ENCODE measurements at places on chromosomes 4 and X.

DNA sequence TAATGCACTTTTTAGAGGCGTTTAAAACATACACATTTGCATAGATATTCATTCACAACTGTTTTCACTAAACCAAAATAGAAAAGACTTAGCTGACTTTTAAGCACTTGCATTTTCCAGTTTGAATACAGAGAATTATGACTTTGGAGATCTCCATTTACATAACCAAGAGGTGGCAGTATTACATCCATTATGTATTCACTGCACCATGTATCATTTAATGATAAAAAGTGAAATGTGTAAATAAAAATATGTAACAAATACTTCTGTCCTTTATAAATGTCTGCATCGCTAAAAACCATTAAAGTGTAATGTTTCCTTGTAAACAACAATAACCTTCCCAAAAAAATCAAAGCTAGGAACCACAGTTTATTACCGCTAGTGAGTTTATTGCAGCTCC lies 413.2 kb downstream of the FGF13 start:
- no peak for DNase-seq

GRCh38 chr4:15914291-15914690 lies 24.2 kb downstream of the FGFBP1 start:
- no peak for DNase-seq

DNA sequence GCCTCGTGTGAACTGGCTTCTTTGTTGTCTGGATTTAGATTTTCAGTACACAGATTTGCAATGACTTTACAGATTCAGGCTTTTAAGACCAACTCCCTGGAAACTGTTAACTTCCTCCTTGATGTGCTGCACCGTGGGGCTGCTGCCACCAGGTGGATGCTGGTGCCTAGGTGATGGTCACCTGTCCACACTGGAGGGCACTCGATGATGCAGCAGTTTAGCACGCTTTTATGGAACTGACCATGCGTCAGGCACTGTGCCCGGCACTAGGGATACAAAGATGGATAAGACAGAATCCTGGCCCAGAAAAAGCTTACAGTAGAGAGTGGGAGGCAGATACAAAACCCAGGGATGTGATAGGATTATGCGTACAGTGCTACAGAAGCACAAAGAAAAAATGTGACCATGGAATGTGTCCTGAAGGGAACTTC lies 180.7 kb downstream of the CEP135 start:
- DNase-seq = no peak

GRCh38 chr4:80422727-80423404 lies 87.3 kb downstream of the CFAP299 start:
- no peak for DNase-seq

GRCh38 chrX:134364711-134365110 lies 95.3 kb upstream of the HPRT1 start:
- no peak for DNase-seq

DNA sequence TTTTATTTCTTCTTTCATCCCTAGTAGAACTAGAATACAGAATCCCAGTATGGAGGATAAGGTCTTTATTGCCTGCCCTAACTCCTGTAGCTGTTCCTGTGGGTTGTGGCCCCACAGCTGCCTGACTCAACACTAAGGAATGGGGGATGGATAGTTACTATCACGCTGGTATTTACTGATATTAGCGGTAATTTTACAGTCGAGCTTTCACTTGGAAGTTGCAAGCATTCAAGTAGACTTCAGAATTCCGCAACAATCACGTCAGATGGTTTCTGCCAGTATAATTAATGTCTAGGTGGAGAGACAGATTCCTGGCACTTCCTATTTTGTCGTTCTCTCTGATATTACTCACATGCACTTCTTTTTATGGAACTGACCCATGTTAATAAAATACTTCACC lies 489.8 kb downstream of the PABPC4L start:
- no peak for DNase-seq

GRCh38 chrX:110188701-110189558 lies 129.0 kb downstream of the AMMECR1 start:
- DNase-seq = no peak

DNA sequence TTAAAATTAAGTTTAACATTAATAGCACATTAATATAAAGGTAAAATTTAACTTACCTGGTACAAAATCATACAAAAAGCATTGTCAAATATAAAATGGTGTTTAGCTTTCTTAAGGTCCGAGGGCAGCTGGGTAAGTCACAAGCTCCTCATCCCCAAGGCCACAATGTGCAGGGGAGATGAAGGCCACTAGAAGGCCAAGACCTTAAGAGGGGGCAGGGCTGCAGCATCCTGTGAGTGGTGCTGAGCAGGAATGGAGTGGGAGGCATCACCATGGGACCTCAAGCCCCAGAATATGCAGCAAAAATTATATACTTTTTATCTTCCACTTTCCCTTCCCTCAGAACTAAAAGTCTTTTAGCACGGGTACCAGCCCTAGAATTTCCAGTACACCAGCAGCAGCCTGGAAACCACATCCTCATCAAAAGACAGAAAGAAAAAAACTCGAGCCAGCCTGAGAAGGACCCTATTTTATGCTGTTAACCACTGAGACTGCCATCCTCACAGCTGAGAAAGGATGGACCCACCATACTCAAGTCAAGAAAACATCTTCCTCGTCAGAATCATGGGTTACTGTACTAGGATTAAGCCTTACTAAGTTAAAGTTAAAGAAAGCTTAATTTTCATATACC lies 13.0 kb upstream of the RHOXF2 start:
- no peak for DNase-seq

GRCh38 chrX:11336201-11336600 lies 43.0 kb downstream of the AMELX start:
- no peak for DNase-seq

DNA sequence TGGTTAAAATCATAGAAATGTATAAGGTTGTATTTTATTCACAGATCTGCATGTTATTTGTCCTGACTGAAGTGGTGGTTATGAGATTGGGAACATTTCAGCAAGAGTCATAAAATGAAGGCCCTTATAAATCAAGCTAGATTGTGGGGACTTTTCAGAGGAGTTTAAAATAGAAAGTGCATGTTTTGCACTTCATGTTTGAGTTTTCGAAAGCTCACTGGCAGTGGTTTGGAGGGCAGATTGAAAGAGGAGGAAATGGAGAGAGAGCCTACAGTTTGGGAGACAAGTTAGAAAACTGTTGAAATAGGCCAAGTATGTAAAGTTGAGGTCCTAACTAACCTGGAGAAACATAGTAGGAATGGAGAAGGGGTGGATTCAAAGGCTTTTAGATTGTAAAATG lies 124.9 kb downstream of the KDM6A start:
- no peak for DNase-seq

DNA sequence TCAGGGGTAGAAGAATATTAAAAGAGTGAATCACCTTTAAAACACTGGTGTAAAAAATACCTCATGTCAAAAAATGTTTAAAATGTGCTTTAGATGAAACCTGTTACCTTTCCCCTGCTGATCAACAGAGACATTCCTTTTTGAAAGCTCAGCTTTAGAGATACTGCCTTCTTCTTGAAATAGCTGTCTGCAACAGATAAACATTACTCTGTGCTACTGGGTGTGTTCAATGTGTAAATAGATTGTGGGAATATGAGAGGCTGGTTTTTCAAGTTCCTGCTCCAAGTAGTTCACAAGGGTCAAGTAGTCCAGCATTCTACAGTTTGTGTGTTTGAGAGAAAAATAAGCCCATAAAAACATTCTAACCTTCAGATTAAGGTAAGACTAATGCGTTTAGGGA lies at the start of gene SYTL5:
Gene SYTL5 (plus strand): TSS at position 263 of the 400 bp plus-strand sequence. CDS start 27,337 bp downstream, outside the sequence.
- DNase-seq = no peak

DNA sequence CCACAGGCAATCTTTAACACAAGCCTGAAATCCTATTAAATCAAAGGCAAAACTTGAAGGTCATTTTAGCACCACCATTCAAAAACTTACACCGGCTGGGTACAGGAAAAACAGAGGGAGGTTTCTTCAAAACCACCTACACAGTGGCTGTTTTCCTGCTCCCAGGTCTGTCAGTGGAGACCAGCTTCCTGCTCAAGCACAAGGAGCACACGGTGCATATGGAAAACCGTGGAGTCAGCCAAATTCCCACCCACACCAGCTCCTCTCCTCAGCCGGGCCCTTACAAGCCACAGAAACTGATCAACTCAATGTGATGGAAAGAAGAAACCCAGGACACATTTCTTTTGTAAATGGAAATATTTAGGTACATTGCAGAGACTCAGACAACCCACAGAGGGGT lies 14.3 kb upstream of the FAM241A start:
- DNase-seq = no peak

- DNase-seq = no peak
Observed at GRCh38 chr4:106914223-106914622, 121.9 kb downstream of the DKK2 start.

DNA sequence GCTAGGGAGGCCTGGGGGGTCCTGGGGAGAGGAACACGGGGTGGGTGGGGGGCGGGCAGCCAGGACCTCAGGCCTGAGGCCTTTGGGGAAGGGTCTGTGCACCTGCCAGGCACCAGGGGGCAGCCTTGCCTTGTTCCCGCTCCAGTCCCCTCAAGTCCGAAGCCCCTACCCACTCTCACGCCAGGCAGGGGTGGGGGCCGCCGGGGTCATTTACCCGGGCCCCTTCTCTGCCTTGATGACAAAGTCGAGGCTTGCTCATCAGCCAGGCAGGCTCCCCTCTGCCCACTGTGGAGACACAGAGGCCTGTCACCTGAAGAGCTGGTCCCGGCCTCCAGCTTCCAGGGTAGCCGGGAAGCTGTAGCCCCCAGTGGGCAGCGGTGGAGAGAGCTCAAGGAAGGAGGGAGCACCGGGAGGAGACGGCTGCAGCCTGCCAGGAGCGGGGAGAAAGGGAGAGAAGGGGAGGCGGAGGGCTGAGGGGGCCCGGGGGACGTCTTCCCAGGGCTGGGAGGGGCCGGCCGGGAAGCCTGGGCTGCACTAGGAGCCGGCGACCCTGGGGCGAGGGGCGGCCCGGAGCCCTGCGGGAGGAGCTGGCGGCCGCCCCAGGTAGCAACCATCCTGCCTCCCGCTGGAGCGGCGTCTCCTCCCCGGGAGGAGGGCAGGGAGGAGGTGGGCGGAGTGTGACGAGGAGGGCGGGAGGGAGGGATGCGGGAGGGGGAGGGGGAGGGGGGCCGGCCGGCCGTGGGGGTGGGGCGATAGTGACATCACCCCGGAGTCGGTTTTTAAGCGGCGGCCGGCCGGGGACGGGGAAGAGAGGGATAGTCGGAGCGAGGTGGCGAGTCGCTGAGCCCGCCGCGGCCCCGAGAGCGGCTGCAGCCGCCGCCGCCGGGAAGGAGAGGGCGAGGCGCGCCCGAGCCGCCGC lies at the start of gene SLC6A8:
Gene SLC6A8 (plus strand): TSS at position 806 of the 919 bp plus-strand sequence. CDS start 649 bp downstream, outside the sequence.
- no peak for DNase-seq

- no peak for DNase-seq
Observed at GRCh38 chr4:10096201-10096977, 20.2 kb downstream of the WDR1 start.

- DNase-seq = no peak
Observed at GRCh38 chr4:140331876-140332275, 41.6 kb upstream of the SCOC start.

- no peak for DNase-seq
Observed at GRCh38 chrX:11890836-11891514, 132.9 kb downstream of the MSL3 start.

- no peak for DNase-seq
Observed at GRCh38 chrX:134512566-134512965, 52.6 kb downstream of the HPRT1 start.

DNA sequence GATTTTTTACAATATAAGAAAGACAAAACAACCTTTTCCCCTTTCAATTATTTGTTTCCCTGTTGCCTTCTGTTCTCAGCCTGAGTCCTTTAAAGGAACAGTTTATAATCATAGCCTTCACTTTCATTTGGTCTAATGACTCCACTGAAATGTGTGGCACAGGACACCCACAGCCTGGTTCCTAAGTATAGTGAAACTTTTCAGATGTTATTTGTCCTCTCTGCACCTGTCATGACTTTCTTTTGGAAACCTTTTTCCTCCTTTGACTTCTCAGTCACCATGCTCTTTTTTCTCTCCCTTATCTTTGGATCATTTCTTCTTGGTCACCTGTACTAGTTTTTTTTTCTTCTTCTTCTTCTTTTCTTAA lies 237.8 kb upstream of the ANXA3 start:
- DNase-seq = no peak

DNA sequence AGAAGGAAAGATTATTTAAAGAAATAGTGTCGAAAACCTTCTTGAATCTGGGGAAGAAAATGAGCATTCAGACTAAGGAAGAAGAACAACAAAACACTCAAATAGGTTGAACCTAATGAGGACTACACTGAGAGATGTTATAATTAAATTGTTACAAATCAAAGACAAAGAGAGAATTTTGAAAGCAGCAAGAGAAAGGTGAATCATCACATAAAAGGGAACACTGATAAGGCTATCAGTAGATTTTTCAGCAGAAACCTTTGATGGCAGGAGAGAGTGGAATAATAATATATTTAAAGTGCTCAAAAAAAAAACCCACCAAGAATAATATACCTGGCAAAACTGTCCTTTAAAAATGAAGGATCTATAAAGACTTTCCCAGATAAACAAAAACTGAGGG lies 114.9 kb downstream of the AREG start:
- DNase-seq = no peak

- no peak for DNase-seq
Observed at GRCh38 chr4:152206185-152206584, 329.7 kb downstream of the FBXW7 start.

- no peak for DNase-seq
Observed at GRCh38 chr4:53505947-53506346, 85.3 kb downstream of the LNX1 start.

- DNase-seq = no peak
Observed at GRCh38 chr4:185969657-185970056, 99.3 kb upstream of the TLR3 start.

GRCh38 chr4:94458682-94459081 lies 6.9 kb downstream of the PDLIM5 start:
- DNase-seq = no peak

- DNase-seq = no peak
Observed at GRCh38 chrX:123513585-123514278, 219.1 kb downstream of the THOC2 start.

DNA sequence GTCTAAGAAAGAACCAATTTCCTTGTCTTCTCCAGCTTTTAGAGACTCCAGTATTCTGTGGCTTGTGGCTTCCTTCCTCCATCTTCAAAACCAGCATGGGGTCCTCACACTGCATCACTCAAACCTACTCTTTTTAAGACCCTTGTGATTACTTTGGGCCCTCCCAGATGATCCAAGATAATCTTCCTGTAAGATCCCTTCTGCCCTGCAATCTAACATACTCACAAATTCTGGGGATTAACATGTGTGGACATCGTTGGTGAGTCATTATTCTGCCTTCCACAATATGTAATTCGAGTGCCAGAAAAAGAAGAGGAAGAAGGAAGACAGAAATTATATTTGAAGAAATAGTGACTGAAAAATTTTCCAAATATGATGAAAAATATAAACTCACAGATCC lies 47.9 kb downstream of the BEND4 start:
- DNase-seq = no peak

DNA sequence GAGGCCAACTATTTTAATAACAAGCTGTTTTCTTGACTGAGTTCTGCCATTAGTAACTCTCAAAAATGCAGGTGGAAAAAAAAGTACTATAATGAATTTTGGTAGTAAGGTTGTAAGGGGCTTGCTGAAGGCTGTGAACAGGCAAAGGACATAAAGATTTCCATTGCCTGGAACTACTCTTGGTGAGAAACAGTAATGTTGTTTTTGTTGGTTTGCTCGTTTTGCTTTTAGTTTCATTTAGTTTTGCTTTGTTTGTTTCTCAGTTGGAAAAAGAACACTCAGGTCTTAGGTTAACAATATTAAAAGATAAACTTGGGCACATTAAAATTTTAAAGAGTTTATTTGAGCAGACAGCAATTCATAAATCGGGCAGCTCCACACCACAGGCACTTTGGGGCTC lies 824.5 kb upstream of the HTR2C start:
- DNase-seq = no peak

Data from stimulated activated CD8-positive, alpha-beta memory T cell treated with anti-CD3 and anti-CD28 coated beads, Interleukin-15, amount 100 ng/mL, for 24 hours (primary cell).